NCI-H510A (cell line): ENCODE measurements at places on chromosomes 11 and 22.

- DNase-seq: no peak
Measured at GRCh38 chr22:27105142-27106025, 448.0 kb downstream of the MIAT start.

GRCh38 chr11:81579339-81579738 is 1154.3 kb downstream of the FAM181B start:
- DNase-seq: no peak

- DNase-seq: peak; percentile 95
Measured at GRCh38 chr11:129853518-129854231, 38.0 kb downstream of the TMEM45B start.

GRCh38 chr22:45934168-45934564 is 42.8 kb downstream of the WNT7B start:
- DNase-seq: no peak

DNA sequence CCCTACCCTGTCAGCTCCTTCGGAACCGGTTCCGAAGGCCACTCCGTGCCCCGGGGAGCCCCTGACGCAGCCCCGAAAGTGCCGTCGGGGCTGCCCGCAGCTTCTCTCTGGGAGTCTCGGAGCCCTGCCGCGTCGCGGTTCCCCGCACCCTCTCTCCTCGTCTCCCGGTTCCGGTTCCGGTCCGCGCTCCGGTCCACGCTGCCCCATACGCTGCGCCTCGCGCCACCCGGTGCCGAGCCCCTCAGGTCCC is 618 bp downstream of the MTA2 start:
- peak; percentile 24 for DNase-seq

GRCh38 chr11:74572349-74572748 is 20.0 kb upstream of the POLD3 start:
- no peak for DNase-seq

- DNase-seq: no peak
Measured at GRCh38 chr11:133519560-133519959, 12.7 kb downstream of the OPCML start.

DNA sequence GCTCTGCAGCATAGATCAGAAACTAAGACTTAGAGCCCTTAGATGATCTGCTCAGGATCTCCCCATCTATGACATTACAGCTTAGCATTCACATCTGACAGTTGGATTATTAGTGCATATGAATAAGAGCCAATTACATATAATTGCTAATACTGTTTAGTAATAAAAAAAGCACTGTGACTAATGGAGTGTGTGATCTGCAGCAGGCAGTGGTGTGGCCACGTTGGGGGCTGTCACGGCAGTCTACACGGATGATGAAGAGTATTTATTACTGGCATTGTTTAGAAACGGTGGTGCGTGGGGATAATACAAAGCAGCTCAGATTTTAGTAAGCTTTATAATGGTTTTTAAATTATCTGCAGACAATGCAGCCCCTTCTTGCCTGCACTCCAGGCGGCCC is 93.5 kb upstream of the TIMP3 start:
- no peak for DNase-seq

DNA sequence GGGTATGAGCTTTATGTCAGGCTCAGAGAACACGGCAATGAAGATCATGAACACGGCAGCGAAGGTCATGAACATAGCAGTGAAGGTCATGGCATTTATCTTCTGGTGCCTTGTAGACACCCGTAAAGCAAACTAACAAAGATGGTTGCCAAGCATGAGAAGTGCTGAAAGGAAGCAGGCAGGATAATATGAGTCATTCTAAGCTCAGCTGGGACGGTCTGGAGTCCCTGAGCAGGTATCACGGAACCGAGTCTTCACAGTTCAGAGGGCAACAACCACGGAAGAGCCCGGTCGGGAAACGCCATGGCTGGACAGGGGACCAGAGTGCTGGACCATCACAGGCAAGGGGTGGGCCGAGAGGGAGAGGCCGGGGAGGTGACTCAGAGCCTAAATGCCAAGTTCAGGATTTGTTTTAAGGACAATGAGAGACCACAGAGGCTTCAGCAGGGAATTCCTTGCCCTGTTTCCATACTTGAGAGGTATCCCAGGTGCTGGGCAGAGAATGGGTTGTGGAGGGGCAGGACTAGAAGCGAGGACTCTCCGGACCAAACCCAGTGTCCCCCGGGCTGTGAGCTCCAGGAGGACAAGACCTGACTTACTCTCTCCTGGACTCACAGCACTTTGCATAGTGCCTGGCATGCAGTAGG is 13.1 kb upstream of the MS4A10 start:
- DNase-seq: no peak

- DNase-seq: no peak
Measured at GRCh38 chr22:42347281-42347824, 76.9 kb upstream of the TCF20 start.

- DNase-seq: no peak
Measured at GRCh38 chr11:103546236-103546635, 437.0 kb downstream of the DYNC2H1 start.

GRCh38 chr11:126190792-126191191 is 20.7 kb downstream of the RPUSD4 start:
- DNase-seq: no peak

GRCh38 chr11:3206922-3207204 is 11.8 kb downstream of the MRGPRG start:
- DNase-seq: no peak

DNA sequence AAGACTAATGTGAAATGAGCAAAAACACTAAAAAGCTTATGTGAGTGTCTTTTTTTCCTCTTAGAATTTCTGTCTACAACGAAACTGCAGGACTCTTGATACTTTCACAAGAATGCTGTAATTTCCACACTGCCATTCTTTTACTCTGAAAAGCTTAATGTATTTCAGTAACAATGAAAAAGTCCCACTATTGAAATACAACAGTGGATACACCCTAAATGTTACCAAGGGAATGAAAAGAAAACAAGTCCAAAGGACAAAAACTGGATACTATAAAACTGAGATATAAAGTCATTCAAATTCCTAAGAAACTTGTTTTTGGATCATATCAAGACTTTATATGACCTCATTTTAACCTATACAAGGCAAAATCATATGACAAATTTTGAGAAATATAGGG is 77.4 kb downstream of the SOX6 start:
- no peak for DNase-seq

- DNase-seq: no peak
Measured at GRCh38 chr22:25389541-25389919, 170.1 kb downstream of the CRYBB2 start.

GRCh38 chr11:65069217-65069616 is 10.9 kb upstream of the NAALADL1 start:
- DNase-seq: no peak

- peak; percentile 12 for DNase-seq
Measured at GRCh38 chr11:110362971-110363509, 66.6 kb upstream of the RDX start.

DNA sequence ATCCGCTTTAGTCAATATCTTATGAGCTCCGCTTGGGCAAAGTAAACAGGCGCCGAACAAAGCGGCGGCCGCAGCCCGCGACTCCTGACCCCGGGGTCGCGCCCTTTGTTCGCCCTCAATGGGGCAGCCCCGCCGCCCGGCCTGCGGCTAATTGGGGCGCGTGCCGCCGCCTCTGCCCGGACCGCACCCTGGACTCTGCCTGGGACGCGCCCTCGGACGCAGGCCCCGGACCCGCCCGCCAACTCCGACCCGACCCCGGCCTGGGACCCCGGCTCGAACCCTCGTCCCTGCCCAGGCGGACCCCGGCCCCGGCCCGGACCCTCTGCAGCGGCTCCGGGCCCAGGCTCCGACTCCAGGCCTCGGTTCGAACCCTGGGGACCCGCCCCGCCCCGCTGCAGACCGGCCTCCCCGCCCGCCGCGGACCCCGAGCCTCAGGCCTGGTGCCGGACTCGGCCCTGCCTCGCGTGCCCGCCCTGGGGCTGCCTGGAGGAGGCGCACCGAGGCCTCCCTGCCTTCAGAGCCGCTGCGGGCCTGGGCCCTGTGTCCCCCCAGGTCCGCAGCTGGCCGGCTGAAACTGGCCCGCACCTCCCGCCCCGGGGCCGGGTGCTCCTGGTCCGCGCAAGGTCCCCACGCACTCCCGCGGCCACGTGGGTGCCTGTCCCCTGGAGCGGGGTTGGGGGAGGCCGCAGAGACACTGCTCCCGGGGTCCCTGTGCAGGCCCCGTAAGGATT is 84.7 kb upstream of the WNT7B start:
- DNase-seq: no peak

DNA sequence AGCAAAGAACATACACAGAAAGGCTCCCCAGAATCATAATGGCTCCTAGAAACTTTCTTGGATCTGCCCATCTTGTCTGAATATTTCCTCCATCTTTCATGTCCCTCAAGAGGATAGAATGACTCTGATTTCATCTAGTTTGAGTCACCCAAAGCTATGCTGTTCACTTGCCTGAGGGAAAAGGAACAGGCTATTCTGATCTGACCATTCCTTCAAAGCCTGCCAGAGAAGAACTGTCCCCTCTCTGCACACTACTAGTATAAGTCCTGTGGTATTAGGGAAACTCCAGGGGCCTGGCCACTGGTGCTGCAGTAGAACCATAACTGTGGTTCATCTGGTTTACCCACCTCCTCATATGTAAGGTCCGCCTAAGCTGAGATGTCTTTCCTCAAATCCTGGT is 2.4 kb upstream of the PATE1 start:
- no peak for DNase-seq
